ENCODE measurements at places on chromosomes 4 and X. TPM values are rescaled to one million over a fixed set of nuclear protein-coding genes. Genes with fewer than 3 reads are reported as not detected.

Gene MAGEA2B
- 45.1 TPM for total RNA-seq

- no peak for DNase-seq
Measured at GRCh38 chr4:12583275-12583674, 900.9 kb downstream of the RAB28 start.

DNA sequence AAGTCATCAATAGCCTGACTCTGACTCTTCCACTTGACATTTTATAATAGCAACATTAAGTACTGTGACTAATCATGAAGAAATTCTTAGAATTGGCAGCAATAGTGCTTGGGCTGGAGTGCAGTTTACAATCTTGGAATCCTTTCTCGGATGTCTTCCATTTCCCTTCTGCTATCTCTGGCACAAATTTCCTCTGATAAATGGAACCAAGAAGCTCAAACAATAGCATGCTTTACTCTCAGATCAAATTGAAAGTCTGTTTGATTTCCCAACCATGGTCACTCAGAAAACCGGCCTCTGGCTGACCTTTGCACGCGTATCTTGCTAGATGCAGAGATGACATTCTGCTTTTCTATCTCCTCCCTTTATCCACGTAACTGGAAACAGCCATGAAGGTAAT is 99.0 kb upstream of the SPANXC start:
- peak; percentile 0 for DNase-seq

DNA sequence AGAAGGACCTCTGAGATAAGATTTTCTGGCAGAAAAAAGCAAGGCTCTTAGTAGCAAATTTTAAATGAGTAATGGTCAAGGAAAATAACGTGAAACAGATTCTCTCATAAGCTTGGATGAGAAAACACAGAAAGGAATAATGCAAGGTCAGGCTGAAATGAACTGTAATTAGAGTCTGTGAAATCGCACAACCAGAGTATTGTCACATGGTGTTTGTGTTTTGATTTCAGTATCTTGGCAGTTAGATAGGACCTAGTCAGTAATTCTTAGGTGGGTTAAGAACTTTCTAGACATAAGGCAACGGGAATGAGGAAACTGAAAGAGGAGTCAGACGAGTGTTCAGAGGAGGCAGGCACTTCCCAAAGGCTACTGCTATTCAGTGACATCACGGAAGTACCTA is 34.6 kb downstream of the LIMCH1 start:
- peak; percentile 8 for DNase-seq

Gene DRP2
- total RNA-seq: 0.34 TPM

Gene AR
- total RNA-seq: 0.06 TPM

DNA sequence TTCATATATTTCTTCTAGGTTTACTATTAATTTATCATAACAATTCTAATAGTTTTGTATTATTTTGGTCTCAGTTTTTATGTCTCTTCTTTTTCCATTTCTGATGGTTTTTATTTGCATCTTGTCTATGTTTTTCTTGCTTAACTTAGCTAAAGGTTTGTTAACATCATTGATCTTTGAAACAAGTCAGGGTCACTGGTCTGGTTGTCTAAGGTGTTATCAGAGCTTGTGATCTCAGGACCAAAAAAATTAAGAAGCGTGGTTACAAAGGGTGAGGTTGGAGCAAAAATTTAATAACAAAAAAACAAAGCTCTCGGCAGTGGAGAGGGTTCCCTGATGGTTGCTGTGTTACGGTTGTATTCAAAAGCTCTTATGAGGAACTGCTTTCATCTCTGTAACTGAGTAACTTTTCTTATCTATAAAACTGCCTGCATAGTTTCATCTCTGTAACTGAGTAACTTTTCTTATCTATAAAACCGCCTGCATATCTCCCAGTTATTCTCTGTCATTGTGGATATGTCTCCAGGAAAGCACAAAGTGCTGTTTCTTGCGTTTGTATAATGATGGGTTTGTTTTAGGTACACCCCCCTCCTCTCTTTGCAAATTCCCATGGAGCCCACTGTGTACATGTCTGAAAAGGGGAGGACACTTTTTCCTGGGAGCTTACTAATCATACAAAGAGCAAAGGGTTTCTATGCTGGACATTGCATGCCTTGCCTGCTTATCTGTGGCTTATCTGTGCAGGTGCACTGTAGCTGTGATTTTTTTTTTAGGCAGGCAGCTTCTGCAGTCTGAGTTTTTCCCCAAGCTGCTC is 62.4 kb upstream of the UGT2B15 start:
- DNase-seq: no peak

DNA sequence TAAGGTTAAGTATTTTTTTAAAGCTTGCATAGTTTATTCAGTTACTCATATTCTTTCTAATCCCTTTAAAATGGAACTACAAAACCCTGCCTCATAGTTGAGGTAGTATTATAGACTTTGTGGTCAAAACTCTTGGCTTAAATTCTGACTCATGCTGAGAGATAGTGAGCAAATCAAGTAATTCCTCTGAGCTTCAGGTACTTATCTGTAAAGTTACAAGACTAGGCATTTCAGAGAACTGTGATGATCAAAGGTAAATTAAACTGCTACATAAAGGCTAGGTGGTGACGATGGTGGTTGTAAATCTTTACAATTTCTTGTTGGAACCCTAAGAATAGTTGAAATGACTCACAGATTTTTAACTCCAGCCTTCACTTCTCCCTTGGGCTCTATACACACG is 3.2 kb upstream of the CLOCK start:
- peak; percentile 37 for DNase-seq

Gene NKX6-1
- 1.9 TPM for total RNA-seq

DNA sequence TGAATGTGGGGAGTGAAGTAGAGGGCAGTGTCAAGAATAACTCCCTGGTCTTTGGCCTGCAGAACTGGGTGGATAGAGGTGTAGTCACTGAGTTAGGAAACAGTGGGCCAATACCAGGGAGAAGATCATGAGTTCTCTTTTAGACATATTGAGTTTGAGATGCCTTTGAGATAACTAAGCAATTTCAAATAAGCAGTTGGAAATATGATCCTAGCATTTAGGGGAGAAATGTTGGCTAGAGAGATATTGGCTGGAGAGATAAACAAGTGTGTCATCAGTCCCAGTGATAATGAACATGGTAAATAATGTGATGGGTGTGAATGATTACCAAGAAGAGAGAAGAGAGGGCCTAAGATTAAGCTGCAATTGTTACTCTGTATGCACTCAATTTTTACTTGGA is 95.3 kb upstream of the HPRT1 start:
- no peak for DNase-seq

- DNase-seq: no peak
Measured at GRCh38 chr4:23978002-23978401, 88.2 kb upstream of the PPARGC1A start.

Gene SHISA3
- 3.1 TPM for total RNA-seq

- no peak for DNase-seq
Measured at GRCh38 chr4:6079965-6080364, 61.7 kb upstream of the C4orf50 start.

Gene NDP
- total RNA-seq: 0.06 TPM

DNA sequence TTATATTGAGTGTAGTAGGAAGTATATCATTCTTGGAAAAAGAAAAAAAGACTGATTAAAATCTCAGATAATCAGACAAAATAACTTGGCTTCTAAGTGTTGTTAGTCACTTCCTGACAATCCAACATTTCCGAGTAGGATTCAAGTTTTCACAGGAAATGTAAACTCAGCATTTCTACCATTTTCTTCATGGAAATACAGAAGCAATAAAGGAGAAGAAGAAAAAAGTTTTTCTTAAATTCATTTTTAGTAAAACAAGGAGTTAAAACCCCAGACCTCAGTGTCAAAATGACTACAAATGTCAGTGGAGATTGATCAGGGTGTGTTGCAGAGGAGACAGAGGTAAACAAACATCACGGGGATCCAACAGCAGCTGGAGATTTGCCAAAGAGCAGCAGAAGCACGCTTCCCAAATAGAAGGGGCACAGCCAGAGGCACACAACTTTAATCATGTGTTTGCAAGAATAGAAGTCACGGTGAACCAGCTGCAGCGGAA is 129.3 kb upstream of the FAM9B start:
- no peak for DNase-seq

DNA sequence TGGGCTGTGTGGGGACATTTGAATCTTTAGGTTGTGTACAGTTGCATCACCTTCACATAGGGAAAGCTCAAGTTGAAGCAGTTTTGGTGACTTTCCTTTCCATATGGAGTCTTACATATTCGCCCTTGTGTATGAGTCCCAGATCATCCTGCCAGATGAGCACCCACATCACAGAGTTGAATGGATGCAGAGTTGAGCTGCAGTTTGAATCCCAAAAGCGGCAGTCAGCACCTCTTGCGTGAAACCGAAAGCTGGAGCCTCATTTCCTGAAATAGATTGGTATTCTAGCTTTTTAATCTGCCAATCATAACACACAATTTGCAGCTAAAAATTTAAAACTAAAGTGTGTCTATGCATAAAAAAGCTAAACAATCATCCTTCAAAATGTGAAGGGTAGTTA is 162.9 kb upstream of the DIPK2B start:
- DNase-seq: no peak

DNA sequence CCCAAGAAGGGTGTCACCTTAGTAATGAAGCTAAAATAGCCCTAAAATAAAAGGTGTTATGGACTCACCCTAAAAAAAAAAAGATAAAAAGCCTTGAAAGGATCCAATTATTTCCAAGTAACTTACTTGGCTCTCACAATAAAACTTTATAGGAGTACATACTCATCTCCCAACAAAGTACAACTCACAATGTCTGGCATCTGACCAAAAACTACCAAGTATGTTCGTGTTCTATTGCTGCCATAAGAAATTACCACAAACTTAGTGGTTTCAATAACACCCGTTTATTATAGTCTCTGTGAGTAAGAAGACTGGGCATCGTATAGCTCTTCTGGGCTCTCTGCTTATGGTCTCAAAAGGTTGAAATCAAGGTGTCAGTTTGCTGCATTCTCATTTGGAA is 51.0 kb downstream of the BEX1 start:
- no peak for DNase-seq

DNA sequence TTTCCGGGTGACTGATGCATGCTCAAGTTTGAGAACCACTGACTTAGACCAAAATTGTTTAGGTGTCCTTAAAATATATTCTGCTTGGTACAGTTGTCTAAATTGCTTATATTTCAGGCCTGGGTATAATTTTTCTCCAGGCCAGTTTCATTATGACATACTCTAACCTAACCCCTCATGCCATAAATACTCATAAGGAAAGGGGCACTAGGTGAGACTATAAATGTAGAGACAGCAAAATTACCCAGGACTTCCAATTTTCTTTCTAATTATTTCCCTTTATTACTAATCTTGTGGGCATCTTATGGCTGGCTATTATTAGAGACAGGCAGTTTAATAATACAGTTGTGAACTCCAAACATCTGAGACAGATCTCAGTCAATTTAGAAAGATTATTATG is 150.2 kb downstream of the RRAGB start:
- DNase-seq: no peak

- DNase-seq: no peak
Measured at GRCh38 chr4:117302226-117302625, 216.8 kb upstream of the TRAM1L1 start.

Gene NUP62CL
- 2.2 TPM for total RNA-seq

Gene S100G
- not detected for total RNA-seq

DNA sequence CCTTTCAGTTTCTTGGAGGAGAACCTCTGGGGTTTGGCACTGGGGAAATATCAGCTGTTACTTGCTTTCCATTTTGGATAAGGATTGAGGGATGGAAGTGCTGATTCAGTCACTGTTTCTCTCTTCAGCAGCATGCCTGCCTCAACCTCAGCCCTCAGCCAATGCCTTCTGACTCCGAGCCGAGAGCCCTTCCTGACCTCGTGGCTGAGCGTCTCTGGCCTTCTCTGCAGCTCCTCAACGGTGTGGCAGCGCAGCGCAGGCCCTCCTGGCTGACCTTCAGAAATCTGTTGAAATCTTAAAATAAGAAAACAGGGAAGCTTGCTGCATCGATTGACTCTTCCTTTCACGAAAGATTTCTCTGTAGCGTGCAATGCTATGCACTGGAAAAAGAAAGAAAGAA is 434.3 kb upstream of the FAT1 start:
- no peak for DNase-seq

Gene SFRP2
- total RNA-seq: not detected

DNA sequence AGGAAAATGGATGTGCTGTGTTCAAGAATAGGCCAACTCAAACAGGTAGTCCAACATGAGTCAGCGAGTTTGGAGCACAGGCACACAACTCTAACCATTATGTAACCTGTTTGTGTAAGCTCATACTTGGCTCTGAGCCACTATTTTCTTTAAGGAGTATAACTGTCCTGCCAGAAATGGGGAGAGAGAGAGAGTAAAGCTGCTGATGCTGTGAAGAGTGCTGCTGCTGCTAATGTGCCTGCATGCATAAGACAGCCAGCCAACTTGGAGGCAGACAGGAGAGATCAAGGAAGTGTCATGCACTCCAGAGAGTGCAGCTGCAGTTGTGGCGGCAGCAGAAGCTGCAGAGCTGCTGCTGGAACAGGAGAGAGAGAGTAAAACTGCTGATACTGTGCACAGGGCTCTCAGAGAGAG is 11.7 kb upstream of the STATH start:
- DNase-seq: no peak
